ENCODE measurements at places on chromosomes 5 and 9.

DNA sequence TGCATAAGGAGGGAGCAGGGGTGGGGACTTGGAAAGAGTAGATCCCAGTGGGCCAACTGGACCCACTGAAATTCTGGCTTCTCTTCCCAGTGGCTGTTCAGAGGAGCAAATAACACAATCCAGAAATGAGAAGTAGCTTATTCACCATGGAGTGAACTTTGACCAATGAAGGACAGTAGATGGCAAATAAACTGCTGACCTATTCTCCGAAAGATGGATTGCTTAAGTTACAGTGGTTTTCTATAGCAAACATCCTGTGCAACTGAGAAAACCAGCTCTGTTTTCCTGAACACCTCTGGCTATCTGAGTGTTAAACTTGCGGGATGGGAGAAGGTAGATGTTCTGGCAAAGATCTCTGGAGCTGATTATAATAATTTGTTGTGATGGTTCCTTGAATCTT, 325.1 kb downstream of the SPATA31D1 start:
- no peak for DNase-seq

GRCh38 chr9:10614196-10614800, 1.5 kb upstream of the PTPRD start:
- DNase-seq = no peak

GRCh38 chr9:129052592-129052991, 16.2 kb downstream of the MIGA2 start:
- no peak for DNase-seq

DNA sequence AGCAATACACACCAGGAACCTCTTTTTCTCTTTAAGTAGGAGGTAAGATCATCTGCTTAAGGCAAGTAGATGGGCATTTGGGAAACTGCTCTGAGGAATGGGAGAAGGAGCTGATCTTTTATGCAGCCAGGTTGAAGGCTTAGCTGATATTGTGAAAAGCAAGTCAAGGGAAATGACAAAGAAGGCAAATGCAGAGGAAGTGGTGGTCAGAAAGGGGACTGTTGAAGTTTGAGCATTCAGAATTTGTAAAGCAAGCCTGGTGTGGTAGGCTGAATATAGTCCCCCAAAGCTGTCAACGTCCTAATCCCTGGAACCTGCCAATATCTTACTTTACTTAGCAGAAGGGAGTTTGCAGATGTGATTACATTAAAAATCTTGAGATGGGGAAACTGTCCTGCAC, 128.9 kb downstream of the ADAMTS12 start:
- DNase-seq = peak; percentile 24

DNA sequence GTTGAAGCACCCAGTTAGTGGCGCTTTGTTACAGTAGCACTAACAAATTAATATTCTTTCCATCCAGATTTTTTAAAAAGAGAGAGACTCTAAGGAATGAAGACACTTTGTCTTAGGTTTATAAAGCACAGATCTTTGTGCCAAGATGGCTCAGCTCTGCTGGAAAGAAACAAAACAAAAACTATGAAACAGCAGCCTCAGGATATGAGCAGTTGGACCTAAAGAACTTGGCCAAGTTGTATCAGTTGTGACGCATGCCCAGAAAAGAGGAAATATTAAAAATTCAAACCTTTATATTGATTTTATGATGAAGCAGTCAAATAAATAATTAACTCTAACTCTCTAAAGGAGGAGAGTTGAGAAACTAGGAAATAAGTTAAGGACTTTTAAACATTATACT, 427.2 kb downstream of the SPOCK1 start:
- DNase-seq = no peak

DNA sequence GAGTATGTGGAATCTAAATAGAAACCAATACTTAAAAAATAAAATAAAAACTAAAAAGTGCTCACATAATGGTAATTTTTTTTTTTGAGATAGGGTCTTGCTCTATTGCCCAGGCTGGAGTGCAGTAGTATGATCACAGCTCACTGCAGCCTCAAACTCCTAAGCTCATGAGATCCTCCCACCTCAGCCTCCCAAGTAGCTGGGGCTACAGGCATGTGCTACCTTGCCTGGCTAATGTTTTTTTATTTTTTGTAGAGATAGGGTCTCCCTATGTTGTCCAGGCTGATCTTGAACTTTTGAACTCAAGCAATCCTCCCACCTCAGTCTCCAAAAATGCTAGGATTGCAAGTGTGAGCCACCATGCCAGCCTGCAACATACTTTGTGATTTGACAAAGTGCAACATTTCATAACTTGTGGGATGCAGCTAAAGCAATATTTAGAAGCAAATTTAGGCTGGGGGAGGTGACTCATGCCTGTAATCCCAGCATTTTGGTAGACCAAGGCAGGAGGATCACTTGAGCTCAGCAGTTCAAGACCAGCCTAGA, 18.4 kb downstream of the AP3B1 start:
- no peak for DNase-seq

- no peak for DNase-seq
These were observed 166.6 kb downstream of the FANCC start for GRCh38 chr9:95150903-95151302.

GRCh38 chr9:87372356-87372851, 125.3 kb upstream of the DAPK1 start:
- DNase-seq = no peak

- DNase-seq = no peak
These were observed 406.8 kb downstream of the ANXA1 start for GRCh38 chr9:73558471-73558870.

DNA sequence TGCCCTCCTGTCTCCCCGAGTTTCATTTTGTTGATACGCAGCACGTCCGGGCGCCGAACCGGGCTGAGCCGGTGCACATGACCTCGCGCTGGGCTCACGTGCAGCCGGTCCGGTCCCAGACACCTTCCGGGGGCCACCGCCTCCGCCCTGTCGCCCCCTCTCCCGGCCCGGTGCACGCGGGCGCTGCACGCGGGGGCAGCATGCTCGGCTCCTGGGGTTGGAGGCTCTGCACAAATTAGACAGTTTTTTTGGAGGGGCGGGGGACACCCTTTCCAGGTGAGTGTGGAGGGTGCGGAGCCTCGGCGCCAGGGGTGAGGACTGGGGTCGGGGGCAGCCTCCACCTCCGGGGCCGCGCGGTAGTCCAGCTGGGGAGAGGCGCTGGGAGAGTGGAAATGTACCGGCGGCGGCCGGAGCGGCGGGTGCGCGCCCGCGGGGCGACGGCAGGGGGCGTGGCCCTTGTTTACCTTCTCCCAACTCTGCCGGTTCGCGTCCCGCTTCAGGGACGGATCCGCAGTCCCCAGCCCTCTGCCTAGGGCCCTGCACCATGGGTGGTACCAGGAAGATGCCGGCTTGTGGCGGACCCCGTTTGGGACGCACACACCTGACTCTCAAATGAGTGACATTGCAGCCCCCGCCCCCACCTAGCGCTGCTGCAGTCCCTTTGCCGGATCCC, 1.1 kb downstream of the JADE2 start:
- peak; percentile 85 for DNase-seq

DNA sequence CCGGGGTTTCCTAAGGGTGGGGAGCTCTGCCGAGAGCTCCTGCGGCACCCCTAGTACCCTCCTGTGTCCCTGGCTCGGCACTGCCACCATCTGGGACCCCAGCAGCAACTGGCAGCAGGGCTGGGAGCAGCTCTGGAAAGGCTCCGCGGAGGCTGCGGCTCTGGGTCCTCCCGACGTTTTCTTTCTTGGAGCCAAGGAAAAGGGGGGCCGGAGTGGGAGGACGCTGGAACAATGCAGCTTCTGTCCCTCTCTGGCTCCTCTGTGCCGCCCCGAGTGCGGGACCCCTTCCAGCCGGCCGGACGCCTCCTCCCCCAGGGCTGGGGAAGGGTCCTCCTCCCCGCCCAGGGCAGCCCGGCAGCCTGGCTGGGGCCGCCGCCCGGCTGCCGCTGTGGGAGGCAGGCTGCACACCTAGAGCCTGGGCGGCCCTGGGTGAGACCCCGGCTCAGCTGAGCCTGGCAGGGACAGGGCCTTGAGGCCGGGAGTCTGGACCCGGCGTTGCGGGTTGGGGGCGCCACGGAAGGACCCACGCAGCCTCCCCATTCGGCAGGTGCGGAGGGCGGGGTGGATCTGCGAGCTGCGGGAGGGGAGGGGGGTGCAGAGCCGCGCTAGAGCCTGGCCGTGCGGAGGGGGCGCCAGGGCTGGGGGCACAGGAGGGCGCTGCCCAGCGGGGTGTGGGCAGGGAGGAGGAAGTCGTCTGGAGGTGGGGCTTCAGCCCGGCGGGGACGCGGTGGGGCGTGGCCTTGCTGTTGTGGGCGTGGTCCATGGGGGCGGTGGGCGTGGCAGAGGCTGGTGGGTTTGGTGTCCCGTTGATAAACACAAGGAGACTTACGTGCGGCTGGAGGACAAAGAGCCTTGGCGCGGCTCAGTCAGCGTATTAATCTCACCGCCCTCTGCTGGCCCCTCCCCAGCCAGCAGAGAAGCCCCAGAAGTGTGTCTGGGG, 15.1 kb downstream of the GPSM1 start:
- peak; percentile 85 for DNase-seq

DNA sequence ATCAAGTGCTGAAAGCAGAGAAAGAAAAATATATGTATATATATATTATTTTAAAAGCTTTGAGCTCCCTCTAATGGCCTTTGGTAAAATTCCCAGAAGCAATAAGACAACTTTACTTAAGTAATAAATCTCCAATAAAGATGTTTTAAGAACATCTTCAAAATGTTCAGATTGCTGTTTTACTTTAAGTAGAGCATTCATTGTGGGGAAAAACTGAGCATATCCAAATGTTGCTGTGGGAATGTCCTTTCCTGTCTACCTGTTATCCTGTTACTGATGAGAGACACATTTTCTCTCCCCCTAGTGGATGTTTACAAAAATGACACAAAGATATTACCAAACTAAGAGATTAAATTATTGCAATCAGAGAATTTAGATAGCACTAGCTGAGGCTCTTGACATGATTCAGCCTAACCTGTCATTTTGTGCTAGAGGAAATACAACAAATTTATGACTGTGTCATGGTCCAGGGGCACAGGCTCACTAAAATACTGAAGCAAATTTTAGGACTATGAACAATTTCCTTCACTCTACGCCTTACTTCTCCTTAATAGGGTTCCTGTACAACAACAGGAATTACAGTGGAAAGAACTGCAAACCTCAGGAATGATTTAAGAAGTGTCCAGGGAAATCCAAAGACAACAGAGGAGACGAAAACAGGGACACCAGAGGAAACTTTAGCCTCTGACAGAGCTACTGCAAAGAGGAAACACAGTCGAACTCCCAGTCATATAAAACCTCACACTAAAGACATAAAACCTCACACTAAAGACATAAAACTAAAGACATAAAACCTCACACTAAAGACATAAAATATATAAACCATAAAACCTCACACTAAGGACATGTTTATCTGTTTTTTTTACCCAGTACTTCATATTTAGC, 24.3 kb upstream of the PRRC1 start:
- DNase-seq = peak; percentile 27

- no peak for DNase-seq
These were observed 40.2 kb downstream of the TRIO start for GRCh38 chr5:14183187-14183939.

GRCh38 chr9:129245276-129245675, 67.2 kb upstream of the IER5L start:
- DNase-seq = no peak

- DNase-seq = no peak
These were observed 137.9 kb downstream of the MPDZ start for GRCh38 chr9:13141629-13142028.

DNA sequence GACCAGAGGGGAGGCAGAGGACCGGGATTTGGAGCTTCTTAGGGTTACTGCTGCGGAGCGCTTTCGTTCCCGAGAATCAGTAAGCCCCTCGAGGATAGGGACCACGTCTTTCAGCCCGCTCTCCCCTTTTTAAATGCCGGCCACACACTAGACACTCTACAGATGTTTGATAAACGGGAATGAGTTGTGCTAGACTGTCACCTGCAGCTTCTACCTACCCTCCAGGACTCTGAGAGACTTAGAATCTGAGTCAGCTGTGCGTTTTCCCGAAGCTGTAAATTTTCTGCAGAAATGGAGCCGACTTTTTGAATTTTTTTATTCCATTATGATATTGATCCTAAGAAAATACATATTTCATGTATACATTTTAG, 670 bp downstream of the CCDC171 start:
- DNase-seq = no peak

DNA sequence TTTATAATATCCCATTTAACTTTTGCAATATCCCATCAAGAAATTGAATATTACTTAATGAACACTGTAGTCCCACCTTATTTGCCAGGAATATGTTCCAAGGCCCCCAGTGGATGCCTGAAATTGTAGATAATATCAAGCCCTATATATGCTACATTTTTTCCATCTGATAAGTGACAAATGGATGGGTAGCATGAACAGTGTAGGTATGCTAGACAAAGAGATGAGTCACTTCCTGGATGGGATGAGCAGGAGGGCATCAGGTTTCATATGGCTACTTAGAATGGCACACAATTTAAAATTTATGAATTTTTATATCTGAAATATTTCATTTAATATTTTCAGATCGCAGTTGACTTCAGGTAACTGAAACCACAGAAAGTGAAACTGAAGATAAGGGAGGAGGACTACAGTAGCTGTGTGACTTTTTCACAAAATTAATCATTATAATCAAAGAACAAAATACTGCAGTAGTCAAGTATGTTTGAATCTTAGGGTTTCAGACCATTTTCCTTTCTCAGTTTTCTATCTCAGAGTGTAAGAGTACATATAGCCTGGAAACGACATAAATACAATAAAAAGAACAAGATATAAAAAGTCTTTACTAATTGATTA, 636.4 kb upstream of the ARRDC3 start:
- no peak for DNase-seq

GRCh38 chr5:81233080-81233634, at the start of gene CKMT2:
Gene CKMT2 (plus strand): TSS chr5:81233322. CDS start chr5:81251133, 17,811 bp downstream.
- no peak for DNase-seq

DNA sequence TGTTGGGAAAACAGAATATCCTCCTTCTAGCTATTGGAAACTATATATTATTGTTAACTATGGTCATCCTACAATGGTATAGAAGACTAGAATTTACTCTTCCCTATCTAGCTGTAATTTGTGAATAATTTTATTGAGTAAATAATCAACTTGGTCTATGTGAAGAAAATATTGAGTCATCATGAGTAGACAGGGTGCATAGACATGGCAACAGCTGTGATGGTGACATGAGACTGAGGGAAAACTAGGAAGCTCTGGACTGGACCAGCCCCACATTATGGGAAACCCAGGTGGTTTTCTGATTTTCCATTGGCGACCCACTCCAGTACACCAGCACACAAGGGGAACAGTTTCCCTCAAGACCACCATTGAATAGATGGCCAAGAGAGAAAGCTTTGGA, 95.0 kb downstream of the APBA1 start:
- no peak for DNase-seq

DNA sequence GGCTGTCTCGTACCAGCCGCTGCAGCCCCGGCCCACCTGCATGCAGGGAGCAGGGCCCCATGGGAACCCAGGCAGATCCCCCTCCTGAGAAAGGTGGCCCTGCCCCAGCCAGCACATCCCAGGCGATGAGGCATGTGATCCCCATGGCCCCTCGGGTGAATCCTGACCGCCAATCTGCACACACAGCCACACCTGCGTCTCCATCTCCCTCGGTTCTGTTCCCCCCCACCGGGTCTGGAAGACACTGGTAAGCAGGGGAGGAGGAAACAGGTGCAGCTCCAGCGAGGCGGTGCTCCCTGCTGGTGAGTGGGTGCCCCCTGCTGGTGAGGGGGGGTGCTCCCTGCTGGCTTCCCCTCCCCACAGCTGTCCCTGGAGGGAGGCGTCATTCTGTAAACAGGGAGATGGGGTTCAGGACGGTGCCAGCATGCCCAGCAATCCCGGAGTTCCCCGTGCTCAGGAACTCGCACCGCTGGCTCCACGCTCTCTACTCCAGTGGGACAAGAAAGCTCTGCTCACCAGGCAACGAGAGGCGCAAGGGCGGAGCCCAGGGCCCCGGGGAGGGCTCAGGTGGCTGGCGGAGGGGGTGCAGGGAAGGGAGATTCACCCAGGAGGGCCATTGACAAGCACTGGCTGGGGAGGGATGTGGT, 28.4 kb upstream of the SLC12A7 start:
- peak; percentile 90 for DNase-seq

All from GM13976 (cell line).